Activated T-helper 17 cell treated with anti-CD3 and anti-CD28 coated beads, Interleukin-2, amount 50 U/mL, for 72 hours (primary cell): ENCODE measurements at places on chromosomes 6 and 20. TPM values are rescaled to one million over a fixed set of nuclear protein-coding genes. Genes with fewer than 3 reads are reported as not detected.

GRCh38 chr20:53847139-53847836 lies 223.1 kb downstream of the BCAS1 start:
- H3K36me3 ChIP-seq = no peaks in the 10 kb centered on the region
- ATAC-seq = no peak
- H3K4me1 ChIP-seq = peaks cover 40% of the 10 kb centered on the region
- peak overlapping the region; percentile 1 for H3K27ac ChIP-seq
- H3K27me3 ChIP-seq = no peaks in the 10 kb centered on the region
- peak overlapping the region; percentile 55 for H3K4me3 ChIP-seq

DNA sequence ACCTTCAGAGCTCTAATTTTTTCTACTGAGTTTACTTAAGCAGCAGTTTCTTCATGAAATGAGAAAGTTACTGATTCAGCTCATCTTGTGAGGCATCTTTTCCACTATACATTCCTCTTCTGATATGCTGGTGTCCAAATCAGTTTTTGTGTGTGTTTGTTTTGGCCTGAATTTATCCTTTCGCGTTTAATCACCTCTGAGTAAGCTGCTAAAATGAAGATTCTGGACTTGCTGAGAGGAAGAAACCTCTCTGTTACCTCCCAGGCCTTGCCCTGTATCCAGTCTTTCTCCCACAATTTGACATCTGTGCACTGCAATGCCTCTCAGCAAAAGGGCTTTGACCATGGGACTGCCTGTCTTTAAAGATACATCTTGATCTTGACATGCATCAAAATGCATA lies 536.2 kb upstream of the NRSN1 start:
- no peaks in the 10 kb centered on the region for H3K4me1 ChIP-seq
- H3K27me3 ChIP-seq = no peaks in the 10 kb centered on the region
- H3K4me3 ChIP-seq = no peak overlapping the region
- H3K27ac ChIP-seq = no peak overlapping the region
- ATAC-seq = no peak

LINC00237 gene
- not detected for total RNA-seq

AK9 gene
- 4.0 TPM for total RNA-seq

GRCh38 chr6:109834595-109835437 lies 143.3 kb upstream of the GPR6 start:
- no peak overlapping the region for H3K4me3 ChIP-seq
- H3K27me3 ChIP-seq = no peaks in the 10 kb centered on the region
- no peaks in the 10 kb centered on the region for H3K4me1 ChIP-seq
- H3K27ac ChIP-seq = no peak overlapping the region
- no peak for ATAC-seq

GRCh38 chr6:30830438-30830837 lies 53.9 kb upstream of the DDR1 start:
- H3K27me3 ChIP-seq = no peaks in the 10 kb centered on the region
- H3K36me3 ChIP-seq = peaks cover 49% of the 10 kb centered on the region
- H3K27ac ChIP-seq = peak overlapping the region; percentile 99
- H3K4me1 ChIP-seq = peaks cover 30% of the 10 kb centered on the region
- ATAC-seq = no peak

- no peak for ATAC-seq
- no peak overlapping the region for H3K27ac ChIP-seq
- H3K36me3 ChIP-seq = no peaks in the 10 kb centered on the region
- no peak overlapping the region for H3K4me3 ChIP-seq
- H3K27me3 ChIP-seq = peaks cover 3% of the 10 kb centered on the region
These were observed 18.4 kb upstream of the NUP153 start for GRCh38 chr6:17725083-17725482.

GRCh38 chr6:56916849-56917551 lies 37.9 kb upstream of the BEND6 start:
- no peaks in the 10 kb centered on the region for H3K4me1 ChIP-seq
- no peak overlapping the region for H3K4me3 ChIP-seq
- H3K36me3 ChIP-seq = no peaks in the 10 kb centered on the region
- no peak overlapping the region for H3K27ac ChIP-seq

DDO gene
- total RNA-seq = not detected

GRCh38 chr6:140180306-140180705 lies 805.9 kb upstream of the CITED2 start:
- no peak overlapping the region for H3K27ac ChIP-seq
- H3K4me3 ChIP-seq = no peak overlapping the region
- peaks cover 3% of the 10 kb centered on the region for H3K27me3 ChIP-seq

DNA sequence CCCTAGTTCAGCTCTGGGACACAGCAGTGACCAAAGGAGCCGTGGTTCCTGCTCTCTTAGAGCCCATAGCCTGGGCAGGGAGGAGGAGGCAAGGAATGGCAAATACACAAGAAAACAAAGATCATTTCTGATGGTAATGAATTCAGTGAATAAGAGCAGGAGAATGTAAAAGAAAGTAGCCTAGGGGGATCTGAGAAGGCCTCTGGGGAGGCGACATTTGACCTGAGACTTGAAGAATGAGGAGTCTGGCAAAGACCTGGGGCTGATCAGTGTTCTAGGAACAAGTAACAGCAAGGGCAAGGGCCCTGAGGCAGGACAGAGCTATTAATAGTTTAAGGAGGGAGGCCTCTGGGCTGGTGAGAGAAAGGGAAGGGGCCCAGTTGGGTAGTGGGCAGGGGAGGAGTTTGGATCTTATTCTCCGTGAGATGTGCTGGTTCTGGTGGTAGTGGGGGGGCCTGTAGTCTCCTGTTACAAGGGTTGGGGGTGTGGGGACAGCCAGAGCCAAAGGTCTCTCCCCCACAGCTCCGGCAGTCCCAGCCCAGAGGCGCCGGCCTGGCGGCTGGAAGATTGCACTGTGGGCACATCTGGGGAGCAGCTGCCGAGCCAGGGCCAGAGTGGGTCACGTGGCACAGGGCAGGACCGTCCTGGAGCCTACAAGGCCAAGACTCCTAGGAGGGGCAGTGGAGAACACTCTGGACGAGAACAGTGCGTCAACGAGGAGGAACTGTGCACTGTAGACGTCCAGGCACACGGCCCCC lies 9.3 kb upstream of the ID1 start:
- no peaks in the 10 kb centered on the region for H3K4me1 ChIP-seq
- H3K27me3 ChIP-seq = peaks cover 4% of the 10 kb centered on the region
- H3K36me3 ChIP-seq = no peaks in the 10 kb centered on the region
- no peak overlapping the region for H3K4me3 ChIP-seq
- peak overlapping the region; percentile 13 for H3K27ac ChIP-seq

DNA sequence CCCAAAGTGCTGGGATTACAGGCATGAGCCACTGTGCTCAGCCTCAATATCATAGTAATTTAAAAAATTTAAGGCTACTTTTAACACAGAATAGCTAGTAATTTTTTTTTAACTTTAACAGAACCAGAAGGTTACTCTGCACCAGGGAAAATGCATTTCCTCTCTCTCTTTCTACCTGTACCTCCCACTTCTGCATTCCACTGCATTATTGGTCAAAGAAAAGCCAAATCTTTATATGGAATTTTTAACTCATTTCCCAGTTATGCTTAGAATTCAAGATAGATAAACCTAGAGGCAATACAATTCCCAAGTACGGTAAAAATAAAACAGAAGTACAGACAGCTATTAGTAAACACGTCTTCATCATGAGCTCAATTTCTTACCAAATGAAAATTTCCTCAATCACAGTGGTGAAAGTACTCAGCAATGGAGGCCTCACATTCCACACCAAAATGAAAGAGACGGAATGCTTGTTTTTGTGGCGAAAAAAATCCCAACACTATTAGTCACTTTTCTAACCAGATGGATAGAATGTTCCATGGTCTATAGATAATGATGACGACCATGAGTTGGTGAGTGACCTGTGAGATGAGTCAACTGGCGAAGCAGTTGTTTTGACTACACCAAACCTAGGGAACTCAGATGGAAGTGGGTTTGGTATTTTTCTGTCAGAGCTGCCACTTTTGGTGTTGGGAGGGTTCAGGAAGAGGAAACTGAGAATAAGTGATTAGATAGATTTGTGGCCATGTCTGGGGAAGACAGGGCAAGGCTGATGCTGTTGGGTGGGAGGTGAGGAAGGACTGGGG lies 104.7 kb upstream of the SGK1 start:
- peaks cover 3% of the 10 kb centered on the region for H3K27me3 ChIP-seq
- peak overlapping the region; percentile 1 for H3K4me3 ChIP-seq
- peak; percentile 75 for ATAC-seq
- peaks cover 15% of the 10 kb centered on the region for H3K4me1 ChIP-seq
- peak overlapping the region; percentile 15 for H3K27ac ChIP-seq

GSTA2 gene
- total RNA-seq = not detected

SIRPB1 gene
- total RNA-seq = 0.24 TPM
